ENCODE measurements at places on chromosomes 2 and 18. TPM values are rescaled to one million over a fixed set of nuclear protein-coding genes. Genes with fewer than 3 reads are reported as not detected.

ZNF892 gene
- 1.9 TPM for total RNA-seq

CFC1 gene
- not detected for total RNA-seq

SULT1C2 gene
- 0.57 TPM for total RNA-seq

EIPR1 gene
- 27.3 TPM for total RNA-seq

LANCL1 gene
- total RNA-seq = 28.9 TPM

ALPP gene
- not detected for total RNA-seq

ANKRD30B gene
- total RNA-seq = not detected

DNA sequence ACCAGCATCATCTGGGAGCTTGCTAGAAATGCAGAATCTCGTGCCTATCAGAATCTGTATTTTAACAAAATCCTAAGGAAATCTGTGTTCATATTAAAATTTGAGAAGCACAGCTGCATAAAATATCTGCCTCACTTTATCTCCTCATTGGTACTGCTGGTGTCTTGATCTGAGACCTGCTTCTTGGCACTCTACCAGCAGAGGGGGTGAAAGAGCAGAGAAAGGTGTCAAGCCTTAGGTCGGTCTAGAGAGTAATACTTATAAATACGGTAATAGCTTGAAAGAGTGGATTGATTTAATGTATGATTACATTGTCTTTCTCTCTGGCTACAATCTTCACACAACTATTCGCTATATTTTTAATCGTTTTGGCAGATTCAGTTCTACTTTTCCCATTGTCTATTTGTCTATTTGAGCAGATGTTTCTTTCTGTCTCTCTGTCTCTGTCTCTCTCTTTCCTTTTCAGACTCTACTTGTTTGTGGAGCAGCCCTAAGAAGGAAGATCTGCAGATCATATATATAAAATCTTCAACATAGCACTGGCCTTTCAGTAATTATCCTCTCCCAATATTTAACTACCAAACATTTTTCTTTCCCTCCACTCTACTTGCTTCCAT, 1.7 kb upstream of the GCG start:
- DNase-seq = no peak

GRCh38 chr2:176395273-176395854, 126.1 kb downstream of the MTX2 start:
- DNase-seq = no peak

- DNase-seq = no peak
These were observed 47.4 kb upstream of the KIDINS220 start for GRCh38 chr2:8884812-8885211.

- DNase-seq = no peak
These were observed 268.1 kb downstream of the MYO3B start for GRCh38 chr2:170446078-170446477.

DNA sequence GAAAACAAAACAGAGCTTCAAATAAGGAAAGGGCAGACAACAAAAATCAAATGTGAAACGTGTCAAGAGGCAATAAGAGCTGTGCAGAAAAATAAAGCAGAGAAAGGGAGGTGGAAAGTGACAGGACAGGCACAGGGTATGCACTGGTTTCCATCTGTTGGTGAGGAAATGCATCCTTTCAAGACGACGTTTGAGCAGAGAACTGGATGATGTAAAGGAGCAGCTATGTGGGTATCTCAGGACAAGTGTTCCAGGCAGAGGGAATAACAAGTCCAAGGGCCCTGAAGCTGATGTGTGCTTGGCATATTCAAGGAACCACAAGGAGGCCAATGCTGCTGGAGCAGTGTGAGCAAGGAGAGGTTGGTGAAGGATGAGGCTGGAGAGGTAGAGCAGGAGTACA, 168.9 kb upstream of the SERPINE2 start:
- DNase-seq = no peak

- no peak for DNase-seq
These were observed 74.5 kb downstream of the MOGAT1 start for GRCh38 chr2:222745836-222746559.

DNA sequence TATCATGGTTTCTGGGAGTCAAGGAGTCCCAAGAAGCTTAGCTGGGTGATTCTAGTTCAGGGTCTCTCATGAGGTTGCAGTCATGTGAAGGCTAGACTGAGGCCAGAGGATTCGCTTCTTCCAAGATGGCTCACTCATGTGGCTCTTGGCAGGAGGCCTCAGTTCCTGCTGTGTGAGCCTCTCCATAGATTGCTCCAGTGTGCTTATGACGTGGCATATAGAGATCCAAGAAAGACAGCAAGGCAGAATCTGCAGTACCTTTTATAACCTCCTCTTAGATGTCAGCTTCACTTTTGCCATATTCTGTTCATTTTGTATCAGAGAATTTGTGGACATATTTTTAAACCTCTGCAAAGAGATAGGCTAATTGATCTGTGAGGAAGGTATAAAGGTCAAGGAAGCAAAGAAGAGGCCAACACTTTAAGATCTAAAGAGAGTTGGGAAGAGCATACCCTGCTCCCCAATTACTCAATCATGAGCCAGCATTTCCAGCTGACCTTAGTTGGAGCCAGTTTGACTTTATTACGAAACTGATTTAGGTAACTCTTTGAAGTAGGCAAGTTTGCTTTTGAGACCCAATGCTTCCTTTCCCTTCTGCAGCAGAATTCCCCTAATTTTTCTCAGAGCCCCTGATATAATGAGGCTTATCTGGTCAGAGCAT, 134.7 kb downstream of the EML6 start:
- no peak for DNase-seq

DNA sequence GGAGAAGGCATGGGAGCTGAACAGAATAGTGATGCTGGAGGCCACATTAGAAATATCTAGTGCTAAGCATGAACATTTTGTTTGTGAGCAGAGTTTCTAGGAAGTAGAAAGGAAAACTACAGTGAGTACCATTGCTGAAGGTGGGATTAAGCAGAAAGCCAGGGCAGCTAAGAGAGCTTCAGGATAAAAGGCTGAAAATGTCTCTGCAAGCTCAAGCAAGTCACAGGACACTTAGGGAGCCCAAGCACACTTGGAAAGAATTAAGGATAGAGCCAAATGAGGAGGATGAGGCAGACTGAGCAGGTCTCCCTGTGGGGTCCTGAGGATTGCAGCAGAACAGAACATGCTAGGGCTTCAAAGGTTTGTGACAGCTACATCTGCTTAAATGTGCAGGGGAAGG, 80.6 kb upstream of the LYPD1 start:
- DNase-seq = no peak

DNA sequence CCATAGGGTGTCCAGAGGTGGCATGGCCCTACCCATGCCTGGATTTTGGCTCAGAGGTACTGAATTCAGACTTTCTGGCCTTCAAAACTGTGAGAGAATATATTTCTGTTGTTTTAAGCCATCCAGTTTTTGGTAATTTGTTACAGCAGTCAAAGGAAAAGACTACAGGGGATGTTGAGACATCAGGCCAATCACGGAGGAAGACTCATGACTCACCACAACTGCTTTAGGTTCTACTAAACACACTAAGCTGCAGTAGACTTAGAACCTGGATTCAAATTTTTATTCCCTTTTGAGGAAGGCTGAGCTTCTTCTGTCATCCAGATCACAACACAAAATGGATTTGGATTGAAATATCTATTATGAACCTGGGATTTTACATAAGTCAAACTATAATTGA, 12.0 kb upstream of the C2orf66 start:
- DNase-seq = no peak

DNA sequence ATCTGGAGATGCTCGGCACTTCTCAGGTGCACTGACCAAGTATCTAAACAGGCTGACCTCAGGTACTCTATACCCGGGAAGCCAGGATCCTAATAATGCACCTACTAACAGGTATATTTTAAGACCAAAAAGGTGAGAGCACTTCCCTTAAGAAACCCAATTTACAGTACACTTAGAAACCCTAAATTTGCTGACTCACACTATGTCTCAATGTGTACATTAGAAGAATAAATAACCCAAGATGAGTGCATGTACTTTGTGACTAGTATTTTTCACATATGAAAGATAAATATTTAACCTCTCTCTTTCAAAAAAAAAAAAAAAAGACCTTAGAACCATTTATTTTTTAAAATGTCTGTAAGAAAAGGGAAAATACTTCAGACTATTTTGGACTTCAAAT, 118.8 kb downstream of the ZNF516 start:
- DNase-seq = no peak

DNA sequence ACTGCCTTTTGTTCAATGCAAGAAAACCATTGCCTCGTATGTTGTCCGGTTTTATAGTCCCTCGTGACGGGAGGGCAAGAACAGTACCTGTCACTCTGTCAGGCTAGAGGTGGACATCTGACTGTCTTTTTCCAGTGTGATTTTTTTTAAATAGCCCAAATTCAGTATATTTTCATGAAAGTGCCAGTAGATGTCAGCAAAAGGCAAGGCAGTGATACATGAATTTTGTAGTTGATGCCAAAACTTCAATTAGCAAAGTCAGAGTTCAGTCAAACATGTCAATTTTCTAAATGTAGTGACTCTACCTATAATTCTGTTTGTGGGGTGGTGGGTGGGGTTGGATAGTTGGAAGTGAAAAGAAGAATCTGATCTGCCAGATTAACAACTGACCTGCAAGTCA, 296.0 kb upstream of the MC4R start:
- DNase-seq = no peak

DNA sequence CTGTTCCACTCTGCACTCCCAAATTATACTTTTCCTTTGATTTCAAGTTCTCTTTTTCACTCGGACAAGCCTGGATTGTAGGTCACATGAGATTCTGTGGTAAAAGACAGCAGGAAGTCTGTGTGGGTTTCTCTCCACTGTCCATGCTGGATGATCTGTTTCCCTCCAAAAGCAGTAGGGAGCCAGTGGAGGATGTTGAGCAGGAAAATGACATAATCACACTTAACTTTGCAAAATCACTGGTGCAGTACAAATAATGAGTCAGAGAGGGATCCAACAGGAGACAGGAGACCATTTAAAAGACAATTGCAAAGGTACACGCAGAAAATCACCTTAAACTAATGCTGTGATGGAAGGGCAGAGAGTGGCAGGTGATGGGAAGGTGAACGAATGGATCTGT, 301.3 kb downstream of the ZNF407 start:
- no peak for DNase-seq

- DNase-seq = no peak
These were observed 309.5 kb upstream of the STON1 start for GRCh38 chr2:48220501-48220900.

DNA sequence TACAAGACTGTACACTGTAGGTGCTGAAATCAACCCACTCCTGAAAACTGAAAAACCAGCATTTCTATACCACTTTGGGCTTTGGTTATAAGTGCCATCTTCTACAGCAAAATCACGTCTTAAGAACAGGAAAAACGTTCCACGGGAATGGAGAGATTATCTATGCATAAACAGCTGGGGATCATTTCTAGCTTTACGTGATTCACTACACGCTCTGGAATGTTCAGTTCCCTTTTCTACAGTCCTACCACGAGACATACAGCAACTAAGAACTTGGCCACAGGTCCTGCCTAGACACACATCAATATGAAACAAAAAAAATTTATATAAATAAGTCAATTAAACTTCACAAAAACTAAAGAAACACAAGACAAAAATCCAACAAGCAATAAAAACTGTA, 3.6 kb downstream of the CXCR4 start:
- DNase-seq = no peak

All from esophagus squamous epithelium (tissue), 5 donors.